ENCODE measurements at places on chromosomes 1 and 21.

- no peak for DNase-seq
Measured at GRCh38 chr1:193366764-193367507, 180.5 kb upstream of the B3GALT2 start.

- peak; percentile 50 for DNase-seq
Measured at GRCh38 chr1:168488138-168488537, 55.7 kb downstream of the XCL2 start.

- DNase-seq = no peak
Measured at GRCh38 chr1:217953922-217954321, 322.8 kb downstream of the SPATA17 start.

- DNase-seq = no peak
Measured at GRCh38 chr1:156135930-156136871, 17.2 kb upstream of the SEMA4A start.

DNA sequence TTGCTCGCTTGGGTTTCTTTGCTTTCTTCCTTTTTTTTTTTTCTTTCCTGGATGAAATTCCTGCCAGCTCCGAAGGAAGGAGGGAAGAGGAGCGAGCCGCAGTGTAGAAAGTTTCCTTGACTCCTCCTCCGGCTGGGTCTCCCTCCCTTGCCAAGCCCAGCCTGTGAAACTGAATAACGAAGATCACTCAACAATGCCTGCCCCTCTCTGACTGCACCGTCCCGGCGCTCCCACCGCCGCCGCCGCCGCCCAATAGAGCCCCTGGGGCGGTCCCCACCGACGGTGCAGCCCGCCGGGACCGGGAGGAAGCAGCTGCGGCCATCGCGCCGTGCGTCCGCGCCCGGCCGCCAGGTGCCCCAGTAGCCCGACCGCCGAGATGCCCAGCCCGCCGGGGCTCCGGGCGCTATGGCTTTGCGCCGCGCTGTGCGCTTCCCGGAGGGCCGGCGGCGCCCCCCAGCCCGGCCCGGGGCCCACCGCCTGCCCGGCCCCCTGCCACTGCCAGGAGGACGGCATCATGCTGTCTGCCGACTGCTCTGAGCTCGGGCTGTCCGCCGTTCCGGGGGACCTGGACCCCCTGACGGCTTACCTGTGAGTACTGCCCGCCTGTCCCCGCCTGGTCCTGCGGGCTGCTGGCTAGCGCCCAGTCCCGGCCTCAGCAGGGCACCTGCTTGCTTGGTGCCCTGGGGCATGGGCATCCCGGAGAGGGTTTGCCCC is at the start of gene LGR6:
LGR6 (plus strand) TSS at position 186 of the 714 bp plus-strand sequence; CDS start at position 377, 191 bp downstream.
- DNase-seq = no peak

GRCh38 chr1:226563666-226564065 is 15.1 kb downstream of the STUM start:
- DNase-seq = no peak

DNA sequence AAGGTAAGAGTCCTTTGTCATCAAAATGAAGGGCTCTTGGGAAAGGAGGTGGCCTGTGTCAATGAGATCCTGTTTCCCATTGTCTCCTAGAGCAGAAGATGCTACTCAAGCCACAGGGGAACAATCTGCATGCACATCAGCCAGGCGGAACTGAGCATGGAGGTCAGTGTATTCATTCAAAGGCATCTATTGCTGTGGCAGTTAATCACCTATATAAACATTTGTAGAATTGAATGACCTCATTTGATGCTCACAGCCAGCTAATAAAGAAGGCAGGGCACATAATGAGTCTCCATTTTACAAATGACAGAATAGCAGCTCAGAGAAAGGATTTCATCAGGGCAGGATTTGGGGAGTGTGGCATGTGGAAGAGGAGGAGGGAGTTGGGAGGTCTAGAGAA is 5.7 kb upstream of the FYB2 start:
- DNase-seq = peak; percentile 27

DNA sequence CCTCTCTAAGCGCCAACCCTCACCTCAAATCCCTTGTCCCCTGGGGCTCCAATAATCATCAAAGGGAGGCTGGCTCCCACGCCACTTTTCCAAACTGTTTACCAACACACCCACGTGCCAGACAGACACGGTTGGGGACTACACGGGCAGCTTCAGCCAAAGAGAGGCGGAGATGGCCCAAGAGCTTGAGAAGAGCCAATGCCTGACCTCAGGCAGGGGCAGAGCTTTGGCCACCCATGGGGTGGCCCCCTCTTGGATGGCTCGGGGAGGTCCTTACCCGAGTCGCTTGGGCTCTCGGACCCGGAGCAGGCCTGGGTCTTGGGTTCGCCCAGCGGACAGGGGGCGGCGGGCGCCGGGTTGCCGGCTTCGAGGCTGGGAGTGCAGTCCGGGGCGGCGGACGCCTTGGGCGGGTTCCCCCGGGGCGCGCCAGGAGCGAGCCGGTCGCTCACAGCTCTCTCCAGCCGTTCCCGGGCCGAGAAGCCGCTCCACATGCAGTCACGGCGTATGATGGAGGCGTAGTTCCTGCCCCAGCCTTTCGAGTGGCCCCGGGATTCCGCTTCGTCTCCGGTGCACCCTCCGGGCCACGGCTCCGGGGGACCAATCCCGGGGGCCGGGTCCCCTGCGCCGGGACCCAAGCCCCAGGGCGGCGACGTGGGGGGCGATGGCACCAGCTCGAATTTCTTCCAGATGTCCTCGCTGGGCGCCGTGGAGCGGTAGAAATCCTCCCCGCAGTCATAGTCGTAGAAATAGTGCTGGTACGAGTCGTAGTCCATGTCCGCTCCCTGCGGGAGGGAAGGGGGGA is 854 bp downstream of the MYCL start:
- DNase-seq = peak; percentile 17

GRCh38 chr1:224582041-224582440 is 34.1 kb upstream of the CNIH3 start:
- no peak for DNase-seq

DNA sequence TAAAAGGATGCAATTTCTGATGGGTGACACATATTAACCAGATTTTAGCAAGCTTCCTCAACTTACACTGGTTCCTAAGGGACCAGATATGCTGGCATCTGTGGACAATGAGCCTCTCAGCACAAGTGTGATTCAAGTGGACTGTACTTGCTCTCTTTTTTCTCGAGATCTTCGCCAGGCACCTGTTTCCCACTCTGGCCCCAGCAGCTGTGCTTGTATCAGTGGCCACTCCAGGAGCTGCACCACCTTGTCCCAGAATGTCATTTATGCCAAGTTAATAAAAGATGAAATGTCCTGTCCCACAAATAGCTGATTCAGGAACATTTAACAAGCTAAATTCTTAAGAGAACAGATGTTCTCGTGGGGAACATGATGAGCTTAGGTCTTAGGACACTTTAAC is 14.6 kb downstream of the C1orf198 start:
- no peak for DNase-seq

DNA sequence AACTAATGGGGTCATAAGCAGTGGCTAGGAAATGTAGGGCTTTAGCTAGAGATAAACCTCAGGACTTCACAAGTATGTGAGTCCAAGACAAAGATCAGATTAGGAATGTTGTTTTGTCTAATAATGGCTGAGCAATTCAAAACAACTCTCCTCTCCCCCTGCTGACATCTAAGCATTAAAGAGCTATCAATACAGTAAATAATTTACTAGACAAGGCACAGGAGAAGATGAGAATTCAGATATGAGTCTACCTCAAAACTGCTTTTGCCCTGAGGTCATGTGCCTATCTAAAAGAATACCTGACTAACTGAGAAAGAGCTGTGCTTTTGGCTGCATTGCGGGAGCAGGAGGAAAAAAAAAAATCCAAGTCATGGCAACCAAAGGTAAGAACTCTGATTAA is 86.8 kb downstream of the SPATA17 start:
- DNase-seq = no peak

DNA sequence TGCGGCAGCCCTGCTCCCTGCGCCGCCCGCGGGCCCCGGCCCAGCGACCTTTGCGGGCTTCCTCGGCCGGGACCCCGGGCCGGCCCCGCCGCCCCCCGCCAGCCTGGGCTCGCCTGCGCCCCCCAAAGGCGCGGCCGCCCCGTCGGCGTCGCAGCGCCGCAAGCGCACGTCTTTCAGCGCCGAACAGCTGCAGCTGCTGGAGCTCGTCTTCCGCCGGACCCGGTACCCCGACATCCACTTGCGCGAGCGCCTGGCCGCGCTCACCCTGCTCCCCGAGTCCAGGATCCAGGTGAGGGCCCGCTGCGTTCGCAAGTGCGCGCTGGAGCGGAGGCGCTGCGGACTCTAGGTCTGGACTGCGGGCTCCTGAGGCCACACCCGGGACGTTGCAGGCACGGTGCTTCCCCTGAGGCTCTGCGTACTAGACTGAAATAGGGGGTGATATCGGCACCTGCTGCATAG is 351 bp downstream of the MIXL1 start:
- no peak for DNase-seq

DNA sequence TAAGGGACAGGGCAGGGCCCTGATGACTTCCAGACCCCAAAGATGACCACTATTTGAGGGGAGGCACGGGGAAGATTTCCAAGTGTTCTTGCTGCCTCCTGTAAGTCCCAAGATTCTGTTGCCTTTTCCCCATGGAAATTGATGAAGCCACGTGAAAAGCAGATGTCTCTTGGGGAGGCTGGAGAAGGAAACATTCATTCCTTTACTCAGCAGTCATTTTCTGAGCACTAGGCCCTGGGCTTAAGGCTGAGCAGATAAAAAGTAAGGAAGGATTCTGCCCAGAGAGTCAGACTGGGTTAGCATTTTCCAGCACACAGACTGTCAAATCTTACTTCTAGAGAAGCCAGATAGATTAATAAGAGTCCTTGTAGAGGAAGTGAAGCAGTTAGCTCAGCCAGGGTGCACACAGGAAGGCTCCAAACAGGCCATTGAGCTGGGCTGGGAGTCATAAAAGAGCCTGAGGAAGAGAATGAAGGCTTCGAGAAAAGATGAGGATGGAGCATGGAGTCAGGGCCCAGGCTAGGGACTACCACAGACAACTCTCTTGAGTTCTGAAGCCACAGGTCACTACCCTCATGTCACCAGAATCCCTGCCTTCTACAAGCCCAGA is 10.1 kb downstream of the EXTL1 start:
- DNase-seq = peak; percentile 60

DNA sequence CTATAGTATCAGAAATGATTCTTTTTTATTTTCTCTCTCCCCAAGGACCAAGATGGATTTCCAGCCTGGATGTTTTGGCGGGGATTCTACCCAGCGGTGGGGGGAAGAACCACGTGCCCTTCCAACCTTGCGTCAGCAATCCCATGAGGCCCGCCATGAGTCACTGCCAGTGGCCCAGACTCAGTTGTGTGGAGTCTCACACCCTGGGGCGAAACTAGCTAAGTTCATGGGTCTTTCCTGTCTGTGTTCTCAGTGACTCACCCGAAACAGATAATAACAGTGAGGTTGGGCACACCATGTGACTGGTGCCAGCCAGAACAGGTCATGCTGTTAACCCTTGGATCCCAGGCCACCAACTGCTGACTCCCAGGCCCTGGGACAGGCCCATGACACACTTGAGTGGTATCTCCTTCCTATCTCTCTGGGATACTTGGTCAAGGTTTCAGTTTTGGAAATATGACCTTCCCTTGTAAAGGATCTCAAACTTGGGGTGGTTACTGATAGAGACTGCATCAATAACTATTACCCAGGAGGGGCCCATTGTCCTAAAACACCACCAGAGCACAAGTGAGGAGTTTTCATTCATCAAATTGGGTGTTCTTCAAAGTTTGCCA is 98.0 kb upstream of the DUSP10 start:
- DNase-seq = peak; percentile 69

DNA sequence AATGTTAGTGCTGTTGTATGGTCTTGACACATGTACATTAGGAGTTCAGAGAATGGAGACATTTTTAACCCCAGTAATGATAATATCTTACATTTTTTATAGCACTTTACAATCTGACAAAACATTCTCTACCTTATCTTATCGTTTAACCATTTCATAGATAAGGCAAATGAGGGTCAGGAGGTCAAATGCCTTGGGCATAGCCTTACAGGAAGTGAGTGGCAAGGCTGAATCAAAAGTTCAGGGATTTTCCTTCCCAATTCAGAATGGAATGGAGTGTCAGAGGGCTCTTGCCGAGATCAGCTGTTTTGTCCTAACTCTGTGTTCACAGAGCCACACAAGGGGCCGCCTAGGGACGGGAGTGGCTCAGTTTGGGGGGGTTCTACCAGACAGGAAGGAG is 57.6 kb upstream of the AK4 start:
- no peak for DNase-seq

GRCh38 chr1:29854700-29855276 is 618.5 kb downstream of the PTPRU start:
- no peak for DNase-seq

DNA sequence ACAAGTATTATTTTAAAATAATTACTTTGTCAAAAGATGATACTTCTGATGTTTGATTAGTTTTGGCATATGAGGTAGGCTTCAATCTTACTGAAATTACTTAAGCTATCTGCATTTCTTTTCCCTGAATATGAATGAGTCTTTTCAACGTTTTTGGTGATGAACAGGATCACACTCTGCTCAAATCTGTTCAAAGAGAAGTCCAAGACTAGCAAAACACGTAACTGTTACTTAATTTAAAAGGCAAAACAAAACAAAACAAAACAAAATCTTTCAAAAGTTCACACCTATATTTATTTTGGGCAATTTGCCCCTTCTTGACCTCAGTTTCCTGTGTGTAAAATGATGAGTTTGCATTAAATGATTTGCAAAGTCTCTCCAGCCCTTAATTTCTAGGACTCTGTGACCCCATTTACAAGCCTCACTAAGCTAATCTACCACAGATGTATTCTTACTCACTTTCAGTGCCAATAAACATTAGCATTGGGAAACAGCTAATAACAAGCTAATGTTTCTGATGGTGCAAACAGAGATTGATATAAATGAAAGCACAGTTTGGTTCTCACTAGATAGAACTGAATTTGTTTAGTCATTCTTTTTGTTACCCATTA is 865.4 kb downstream of the LTN1 start:
- no peak for DNase-seq

GRCh38 chr1:20477348-20478056 is 8.5 kb downstream of the CAMK2N1 start:
- DNase-seq = peak; percentile 22

DNA sequence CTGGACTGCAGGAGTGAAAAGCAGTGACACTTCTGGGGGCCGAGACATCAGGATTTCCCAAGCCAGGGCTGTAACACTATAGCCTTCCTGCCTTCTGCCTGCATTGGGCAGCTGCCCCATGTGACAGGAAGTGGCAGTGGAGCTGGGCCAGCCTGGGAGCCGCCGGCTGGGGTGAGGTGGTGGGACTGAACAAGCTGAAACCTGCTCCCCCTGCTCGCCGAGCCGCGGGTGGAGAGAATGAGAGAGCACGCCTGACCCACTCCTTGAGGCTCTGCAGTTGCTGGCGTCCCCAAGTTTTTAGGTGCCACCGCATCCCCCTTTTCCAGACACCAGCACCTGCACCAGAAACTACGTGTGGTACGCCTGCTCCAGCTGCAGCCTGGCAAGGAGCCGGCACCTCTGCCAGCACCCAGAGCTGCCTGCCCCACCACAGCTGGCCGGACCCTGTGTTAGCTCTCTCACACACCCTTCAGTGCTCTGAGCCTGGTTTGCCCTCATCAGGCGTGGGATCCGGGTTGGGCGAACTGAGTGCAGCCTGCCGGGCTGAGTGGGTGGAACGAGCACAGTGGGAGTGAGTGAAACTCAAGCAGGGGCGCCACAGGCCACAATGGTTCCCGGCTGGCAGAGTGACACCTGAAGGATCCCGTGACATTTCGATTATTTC is 119.4 kb downstream of the AKT3 start:
- DNase-seq = no peak

Measured in fibroblast of skin of right biceps (primary cell).